ENCODE measurements at places on chromosomes 2 and 18.

- DNase-seq: no peak
Measured at GRCh38 chr2:23679044-23679443, 247.9 kb downstream of the ATAD2B start.

GRCh38 chr2:84782717-84783442 is 98.0 kb downstream of the TRABD2A start:
- no peak for DNase-seq

GRCh38 chr2:107542314-107542740 is 284.4 kb upstream of the RGPD4 start:
- no peak for DNase-seq

DNA sequence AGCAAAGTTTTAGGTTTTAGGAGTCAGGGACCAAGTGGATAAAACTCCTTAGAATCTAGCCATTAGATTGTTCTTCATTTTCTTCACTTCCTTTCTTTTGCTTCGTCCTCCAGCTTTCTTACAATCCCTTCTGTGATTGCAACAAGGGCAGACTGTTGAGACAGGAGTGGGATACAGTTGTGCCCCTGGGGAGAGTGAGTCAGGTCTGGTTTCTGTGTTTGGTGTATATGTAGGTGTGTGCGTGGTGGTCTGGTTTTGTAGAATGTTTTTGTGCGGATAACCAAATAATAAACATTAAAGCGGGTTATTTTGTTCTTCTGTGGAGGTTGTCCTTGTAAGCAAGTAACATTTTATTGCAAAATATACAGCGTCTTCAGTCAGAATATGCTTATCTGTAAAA is 7.3 kb downstream of the INSIG2 start:
- no peak for DNase-seq

GRCh38 chr2:161134547-161135518 is 25.4 kb upstream of the TANK start:
- DNase-seq: no peak

- DNase-seq: no peak
Measured at GRCh38 chr2:120732506-120733237, 3.0 kb upstream of the GLI2 start.

DNA sequence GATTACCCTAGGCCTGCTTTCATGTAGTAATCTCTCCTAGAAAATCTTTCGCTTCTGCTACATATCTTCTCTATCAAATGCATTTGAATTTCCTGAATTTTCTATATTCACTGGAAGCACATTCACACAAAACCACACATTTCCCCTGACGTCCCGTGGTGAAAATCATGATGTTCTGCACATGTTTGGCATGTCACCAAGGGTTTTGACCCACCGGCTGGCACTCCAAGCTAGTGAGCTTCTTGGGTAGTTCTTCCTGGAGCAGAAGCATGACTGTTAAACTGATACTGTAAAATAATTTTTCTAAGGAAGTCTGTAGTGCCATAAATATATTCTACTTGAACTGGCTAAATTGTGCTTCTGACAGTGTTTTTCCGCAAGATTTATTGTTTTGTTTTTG is 510.1 kb upstream of the SLC8A1 start:
- no peak for DNase-seq

DNA sequence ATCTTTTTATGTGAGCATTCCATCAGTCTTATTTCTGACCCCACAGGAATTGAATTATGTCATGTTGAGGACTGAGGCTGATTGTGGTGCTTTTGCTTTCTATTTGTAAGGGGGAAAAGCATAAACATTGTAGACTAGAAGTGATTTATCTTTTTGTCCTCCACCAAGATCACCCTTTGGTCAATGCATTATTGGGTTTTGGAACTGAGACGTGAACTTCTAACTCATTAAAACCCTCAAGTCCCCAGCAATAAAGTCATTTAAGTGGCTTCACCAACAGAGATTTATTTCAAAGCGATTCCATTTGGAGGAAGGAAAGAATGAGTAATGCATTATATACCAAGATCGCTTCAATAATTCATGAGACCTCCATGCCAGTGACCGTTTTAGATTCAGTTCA is 75.5 kb upstream of the TXNDC2 start:
- DNase-seq: no peak
